ENCODE measurements at places on chromosomes 1 and 21.
A peak's percentile ranks its signal among the peaks of the same experiment; 100 is the strongest.

DNA sequence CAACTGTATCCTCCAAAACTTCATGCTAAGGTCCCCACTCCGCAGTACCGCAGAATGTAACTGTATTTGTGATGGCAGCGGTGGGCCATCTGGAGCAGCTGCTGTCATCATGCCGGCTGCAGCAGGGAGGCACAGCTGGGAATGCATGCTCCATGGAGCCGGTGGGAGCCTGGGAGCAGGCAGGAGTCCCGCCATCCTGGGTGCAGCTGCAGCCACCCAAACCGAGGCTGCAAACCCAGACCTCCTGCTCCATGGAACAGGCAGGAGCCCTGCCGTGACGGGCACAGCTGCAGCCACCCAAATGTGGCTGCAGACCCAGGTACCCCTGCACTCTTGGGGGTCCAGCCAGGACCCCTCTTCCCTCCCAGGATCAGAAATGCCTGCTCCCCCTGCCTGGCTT, 80.3 kb downstream of the SCMH1 start:
- no peak for DNase-seq

DNA sequence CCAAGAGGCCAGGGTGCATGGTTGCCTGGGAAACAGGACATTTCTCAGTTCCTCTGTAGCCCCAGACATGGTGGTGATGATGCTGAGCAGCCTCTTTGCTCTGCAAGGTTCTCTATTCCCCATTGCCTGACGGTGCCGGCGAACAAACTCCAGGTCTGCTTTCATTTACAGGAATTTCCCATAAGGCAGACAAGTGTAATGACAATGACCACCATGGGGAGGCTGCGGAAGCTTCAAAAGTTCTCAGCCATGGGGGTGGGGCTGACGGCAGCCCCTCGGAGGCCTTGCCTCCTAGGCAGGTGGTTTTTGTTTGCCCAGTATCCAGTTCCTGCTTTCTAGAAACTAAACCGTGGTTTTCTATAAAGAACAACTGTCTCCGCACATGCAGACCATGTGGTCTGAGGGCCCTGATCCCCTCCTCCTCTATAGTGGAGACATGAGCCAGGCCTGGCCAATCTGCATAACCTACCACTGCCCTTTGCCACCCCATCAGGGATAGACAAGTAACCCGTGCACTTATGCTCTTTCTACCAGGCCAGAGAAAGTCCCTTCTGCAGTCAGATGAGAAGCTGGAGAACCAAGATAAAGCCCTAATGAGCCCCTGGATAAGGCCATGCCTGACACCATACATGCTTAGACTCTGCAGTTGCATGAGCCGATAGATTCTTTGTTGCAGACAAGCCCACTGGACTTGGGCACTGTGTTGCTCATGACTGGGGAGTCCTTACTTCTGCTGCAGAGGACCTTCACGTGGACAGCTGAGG, 54.1 kb downstream of the LDLRAD2 start:
- no peak for DNase-seq

- no peak for DNase-seq
Measured at GRCh38 chr1:20028125-20028524, 41.9 kb upstream of the PLA2G5 start.

- DNase-seq: no peak
Measured at GRCh38 chr1:153360190-153360589, 2.5 kb downstream of the S100A9 start.

GRCh38 chr1:119467857-119468668, 38.9 kb upstream of the HSD3B1 start:
- no peak for DNase-seq

DNA sequence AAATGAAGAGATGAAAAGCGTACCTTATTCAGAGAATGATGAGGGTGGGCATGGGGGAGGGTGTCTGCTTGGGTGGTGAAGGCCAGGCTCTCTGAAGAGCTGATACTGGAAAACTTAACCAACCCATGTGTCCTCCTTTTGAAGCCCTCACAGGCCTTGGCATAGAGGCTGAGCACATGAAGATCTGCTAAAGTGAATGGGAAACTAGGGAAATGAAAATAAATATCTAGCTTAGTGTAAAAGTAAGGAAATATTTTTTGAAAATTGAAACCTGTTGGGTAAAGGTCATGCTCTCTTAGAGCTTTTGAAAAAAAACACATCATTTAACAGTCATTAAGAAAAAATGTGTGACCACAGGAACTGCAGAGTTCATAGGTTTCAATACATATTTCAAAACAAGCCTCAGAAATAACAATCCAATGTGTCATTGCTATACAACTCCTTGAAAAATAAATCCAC, 40.5 kb upstream of the RALGPS2 start:
- peak; percentile 83 for DNase-seq

- no peak for DNase-seq
Measured at GRCh38 chr1:209761011-209761635, 5.3 kb downstream of the TRAF3IP3 start.

GRCh38 chr1:103945774-103946173, 196.1 kb downstream of the AMY1C start:
- DNase-seq: no peak

DNA sequence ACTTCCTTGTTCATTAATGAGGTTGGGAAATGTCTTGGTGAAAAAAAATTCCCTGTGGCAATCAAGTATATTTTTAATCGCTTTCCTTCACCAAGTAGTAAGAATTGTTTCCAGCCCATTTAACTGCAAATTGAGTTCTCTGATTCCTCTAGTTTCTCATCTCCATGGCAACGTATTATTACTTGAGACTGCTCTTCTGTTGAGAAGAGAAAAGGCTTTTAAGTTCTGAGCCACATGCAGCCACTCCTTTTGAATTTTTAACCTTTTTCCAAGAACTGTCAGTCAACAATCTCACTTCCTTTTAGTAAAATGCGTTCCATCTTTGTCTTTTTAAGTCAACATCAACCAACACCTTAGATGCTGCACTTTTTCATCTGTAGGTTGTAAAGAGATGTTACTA, 75.7 kb upstream of the KIAA1614 start:
- no peak for DNase-seq

- peak; percentile 51 for DNase-seq
Measured at GRCh38 chr21:41817228-41817627, 50.4 kb upstream of the RIPK4 start.

DNA sequence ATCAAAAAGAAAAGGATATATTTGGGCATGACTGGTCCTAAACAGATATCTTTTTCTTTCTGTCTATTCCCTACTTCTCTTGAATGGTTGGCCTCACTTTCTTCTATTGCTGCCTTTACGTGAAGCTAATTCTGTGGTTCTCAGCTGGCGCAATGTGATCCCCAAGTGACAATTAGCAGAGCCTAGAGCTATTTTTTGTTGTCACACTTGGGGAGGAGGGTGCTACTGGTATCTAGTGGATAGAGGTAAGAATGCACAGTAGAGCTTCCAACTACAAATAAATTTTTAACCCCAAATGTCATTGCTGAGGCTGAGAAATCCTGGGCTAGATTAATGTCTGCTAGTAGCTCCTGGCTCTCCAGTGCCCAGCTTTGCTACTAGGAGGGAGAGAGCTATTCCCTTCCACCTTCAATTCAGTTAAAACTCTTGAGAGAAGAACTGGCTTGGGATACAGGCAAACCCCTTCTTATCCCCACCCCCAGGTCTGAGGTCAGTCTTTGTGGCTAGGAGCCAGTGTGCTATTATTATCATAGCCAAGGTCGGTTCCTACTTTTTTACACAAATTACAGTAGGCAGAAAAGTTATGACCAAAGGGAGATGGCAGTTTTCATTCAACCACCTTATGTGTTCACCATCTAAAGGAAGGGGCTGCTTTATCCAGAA, 102.1 kb downstream of the SNX7 start:
- no peak for DNase-seq

- no peak for DNase-seq
Measured at GRCh38 chr1:32925403-32926162, 24.4 kb upstream of the TMEM54 start.

All from NCI-H226 (cell line).